ENCODE measurements at places on chromosomes 5 and 9.

DNA sequence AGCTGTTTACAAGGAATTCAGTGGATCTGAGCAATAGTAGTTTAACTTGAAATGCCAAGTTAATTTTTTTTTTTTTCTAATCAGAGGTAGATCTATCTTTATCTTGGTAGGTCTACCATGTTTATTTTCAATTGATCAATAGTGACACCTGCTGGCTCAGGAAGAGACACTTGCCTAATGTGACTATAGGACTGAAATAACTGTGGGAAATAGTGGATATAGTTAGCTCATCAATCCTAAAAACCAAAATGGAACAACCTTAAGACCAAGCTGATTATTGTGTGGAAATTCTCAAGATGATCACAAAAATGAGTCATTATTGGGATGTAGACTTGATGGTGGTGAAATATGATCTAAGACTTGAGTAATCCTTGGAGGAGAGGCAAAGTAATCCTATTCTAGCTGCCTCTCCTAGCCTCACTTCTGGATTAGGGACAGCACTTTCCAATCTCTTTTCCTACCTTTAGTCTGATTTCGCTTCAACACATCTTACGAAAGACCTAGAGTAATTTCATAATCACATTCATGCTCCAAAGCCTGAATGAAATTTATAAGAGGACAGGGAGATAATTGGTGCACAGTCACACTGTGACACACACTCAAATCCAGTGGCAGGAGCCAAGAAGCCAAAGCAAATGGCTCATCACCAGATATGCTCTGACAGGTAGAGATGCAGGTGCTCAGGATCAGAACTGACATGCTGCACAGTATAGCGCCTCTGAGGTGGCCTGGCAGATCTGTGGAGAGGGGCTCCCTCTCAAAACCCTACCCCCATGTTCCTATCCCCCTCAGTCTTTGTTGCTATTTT, 156.3 kb downstream of the HMHB1 start:
- DNase-seq: peak; percentile 36

GRCh38 chr5:167785106-167785505, 506.3 kb upstream of the WWC1 start:
- DNase-seq: no peak

- DNase-seq: no peak
These were observed 210.1 kb upstream of the SLC24A2 start for GRCh38 chr9:19998823-19999455.

DNA sequence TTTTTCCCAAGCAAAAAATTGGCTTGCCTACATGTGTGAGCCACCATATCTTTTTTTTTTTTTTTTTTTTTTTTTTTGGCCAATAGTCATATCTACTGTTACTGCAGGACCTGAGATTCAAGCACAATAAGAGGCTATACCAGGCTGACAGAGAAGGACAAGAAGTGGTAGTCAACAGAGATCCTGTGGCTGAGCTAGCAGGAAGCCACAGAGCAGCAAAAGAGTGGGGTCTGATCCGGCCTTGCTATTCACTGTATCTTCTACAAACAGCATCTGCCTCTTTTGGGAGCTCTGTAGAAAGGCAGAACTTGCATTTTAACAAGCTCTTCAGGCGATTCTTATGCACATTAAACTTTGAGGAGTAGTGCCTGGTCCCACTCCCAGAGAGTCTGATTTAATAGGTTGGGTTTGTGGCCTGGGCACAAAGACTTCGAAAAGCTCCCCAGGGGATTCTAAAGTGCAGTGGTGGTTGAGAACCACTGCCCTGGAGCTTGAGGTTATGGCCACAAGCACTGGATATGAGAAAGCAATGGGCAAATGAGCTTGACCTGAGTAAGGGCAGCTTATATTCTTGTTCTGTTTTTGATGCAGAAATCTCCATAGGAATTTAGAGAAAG, 162.8 kb downstream of the PIK3R1 start:
- peak; percentile 27 for DNase-seq

GRCh38 chr9:14591411-14591810, 101.8 kb downstream of the ZDHHC21 start:
- DNase-seq: no peak

GRCh38 chr9:138022756-138023393, 145.3 kb downstream of the CACNA1B start:
- DNase-seq: no peak

DNA sequence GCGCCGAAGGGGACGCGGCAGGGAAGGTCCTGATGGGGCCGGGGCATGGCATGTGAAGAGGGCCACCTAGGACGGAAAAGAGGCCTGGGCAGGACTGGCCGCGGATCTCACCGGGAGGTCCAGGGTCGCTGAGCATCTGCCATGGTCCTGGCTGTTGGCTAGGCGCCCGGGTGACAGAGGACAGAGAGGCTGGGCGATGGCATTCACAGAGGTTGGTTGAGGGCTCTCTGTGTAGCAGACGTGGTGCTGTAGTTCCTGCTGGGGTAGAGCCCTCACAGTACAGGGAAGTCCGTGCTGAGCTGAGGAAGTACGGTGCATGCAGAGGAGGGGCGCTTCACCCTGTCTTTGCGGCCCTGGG, 427 bp downstream of the PCYOX1L start:
- peak; percentile 32 for DNase-seq

GRCh38 chr5:131587541-131587940, 47.5 kb downstream of the RAPGEF6 start:
- no peak for DNase-seq

- DNase-seq: no peak
These were observed 14.7 kb upstream of the CPEB4 start for GRCh38 chr5:173873306-173873922.

DNA sequence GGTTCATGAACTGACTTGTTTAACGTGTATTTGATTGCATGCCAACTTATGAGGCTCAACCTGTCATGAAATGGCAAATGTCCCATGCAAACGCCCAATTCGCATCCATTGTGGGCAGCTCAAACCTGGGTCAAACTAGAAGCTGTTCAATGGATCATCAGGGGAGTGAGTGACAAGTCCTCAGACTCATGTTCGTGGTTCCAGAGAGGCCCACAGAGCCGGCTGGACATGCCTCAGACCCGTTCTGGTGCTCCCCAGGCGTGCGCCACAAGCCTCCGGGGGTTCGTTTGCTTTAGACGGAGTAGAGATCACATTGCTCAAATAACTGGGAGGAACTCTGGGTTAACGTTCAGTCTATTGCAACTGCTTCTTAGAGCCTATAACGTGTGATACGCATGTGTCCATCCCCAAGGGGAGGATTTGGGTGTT, 15.0 kb downstream of the GFI1B start:
- no peak for DNase-seq

DNA sequence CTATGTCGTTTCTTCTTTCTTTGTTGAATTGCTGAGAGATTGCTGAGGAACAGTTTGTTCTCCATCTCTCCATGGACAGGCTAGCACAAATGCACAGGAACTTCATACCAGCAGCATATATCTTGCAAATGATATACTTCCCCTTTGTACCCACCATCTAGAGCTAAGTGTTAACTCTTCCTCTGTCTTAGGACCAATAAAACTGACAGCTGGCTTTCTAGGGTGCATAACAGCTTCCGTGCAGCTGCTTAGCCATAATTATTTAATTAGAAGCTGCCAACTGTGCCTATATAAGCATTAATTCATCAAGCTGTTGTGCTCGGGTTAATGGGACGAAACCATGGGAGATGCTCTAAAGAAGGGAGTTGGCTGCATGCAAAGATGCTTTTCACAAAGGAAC, 38.7 kb downstream of the KCTD16 start:
- no peak for DNase-seq

- DNase-seq: no peak
These were observed 39.0 kb downstream of the GPR21 start for GRCh38 chr9:123072407-123072995.

- no peak for DNase-seq
These were observed 78.9 kb upstream of the RASEF start for GRCh38 chr9:83141887-83142286.

All from CD4-positive, alpha-beta T cell treated with Interleukin-12 subunit alpha and Interleukin-12 subunit beta, for 1 hour (primary cell).